ENCODE measurements at places on chromosomes 7 and 10.

DNA sequence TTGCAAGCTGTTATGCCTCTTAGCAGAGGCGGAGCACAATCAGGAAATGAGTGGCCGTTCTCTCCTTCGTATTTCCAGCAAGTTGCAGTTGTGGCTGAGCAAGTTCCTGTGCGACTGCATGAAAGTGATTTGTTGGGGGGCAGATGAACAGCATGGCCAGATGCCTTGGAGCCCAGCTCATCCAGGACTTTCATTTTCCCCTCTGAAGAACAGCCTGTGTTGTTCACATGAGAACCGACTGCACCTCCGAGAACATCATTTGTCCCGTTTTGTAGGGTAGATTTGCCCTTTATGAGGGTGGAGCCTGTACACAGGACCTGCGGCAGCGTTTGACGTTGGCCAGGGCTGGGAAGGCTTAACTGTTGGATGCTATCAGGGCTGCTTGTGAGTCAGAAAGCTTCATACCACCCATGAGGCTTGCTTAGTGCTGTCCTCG lies 4.4 kb downstream of the BAG3 start:
- DNase-seq: no peak

GRCh38 chr10:34313353-34313752 lies 501.7 kb downstream of the PARD3 start:
- DNase-seq: no peak

DNA sequence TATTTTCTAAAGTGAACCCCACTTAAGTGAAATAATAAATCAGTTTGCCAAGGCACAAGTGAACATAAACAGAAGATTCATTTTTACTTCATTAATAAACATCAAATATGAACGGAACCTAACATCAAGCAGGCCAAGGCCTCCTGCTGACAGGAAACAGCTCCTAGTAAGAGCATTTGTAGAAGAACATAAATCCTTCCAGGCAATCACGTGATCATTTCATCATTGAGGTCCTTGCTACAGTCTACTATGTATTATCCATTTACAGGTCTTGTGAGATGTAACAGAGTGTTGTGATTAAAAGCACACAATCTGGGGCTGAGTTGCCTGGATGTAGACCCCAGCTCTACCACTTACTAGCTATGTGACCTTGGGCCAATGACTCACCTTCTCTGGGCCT lies 70.6 kb downstream of the CALD1 start:
- DNase-seq: no peak

GRCh38 chr10:8919280-8919679 lies 864.8 kb downstream of the GATA3 start:
- DNase-seq: no peak

DNA sequence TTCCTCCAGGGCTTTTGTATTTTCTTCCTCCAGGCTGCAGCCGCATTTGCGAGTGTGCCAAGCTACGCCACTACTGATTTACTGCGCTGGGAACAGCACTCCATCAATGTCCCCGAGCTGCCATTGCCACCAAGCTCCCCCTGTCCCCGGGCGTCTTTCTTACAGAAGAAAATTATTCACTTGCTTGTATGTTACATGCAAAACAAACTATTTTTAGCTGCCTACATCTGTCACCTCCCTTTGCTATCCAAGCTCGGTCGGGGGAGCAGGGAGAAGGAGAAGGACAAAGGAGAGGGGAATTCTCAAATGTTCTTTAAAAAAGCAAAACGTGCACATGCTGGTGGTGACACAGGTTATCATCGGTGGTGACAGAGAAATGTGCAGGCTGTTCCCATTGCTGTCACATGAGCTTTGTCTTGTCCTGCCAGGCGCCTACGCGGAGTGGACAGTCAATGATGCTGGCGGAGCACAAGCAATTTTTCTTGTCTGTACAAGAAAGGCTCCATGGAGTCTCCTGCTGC lies 93.1 kb downstream of the ADARB2 start:
- no peak for DNase-seq

- no peak for DNase-seq
Measured at GRCh38 chr10:95285556-95285955, 5.2 kb downstream of the PDLIM1 start.

- no peak for DNase-seq
Measured at GRCh38 chr7:107427462-107427861, 42.4 kb upstream of the GPR22 start.

GRCh38 chr10:35456153-35456720 lies 119.9 kb downstream of the CCNY start:
- no peak for DNase-seq

DNA sequence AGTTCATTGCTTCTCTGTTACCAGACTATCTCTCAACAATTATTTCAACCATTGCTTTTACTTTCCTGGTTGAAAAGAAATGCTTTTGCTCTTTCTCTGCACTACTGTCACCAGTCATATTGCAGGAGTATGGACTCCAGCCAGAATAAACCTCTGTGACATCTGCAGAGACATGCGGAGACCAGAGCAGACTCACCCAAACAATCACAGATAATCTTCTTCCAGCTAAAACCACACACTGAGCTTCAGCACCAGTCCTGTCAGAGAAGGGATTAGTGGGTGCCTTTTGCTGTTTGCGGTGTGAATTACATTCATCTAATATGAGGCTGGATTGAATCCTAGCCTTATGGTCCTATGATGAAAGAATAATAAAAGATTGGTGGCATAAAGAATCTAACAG lies 258.6 kb downstream of the CNTNAP2 start:
- DNase-seq: no peak

GRCh38 chr7:109842386-109842785 lies 1248.5 kb upstream of the LRRN3 start:
- DNase-seq: no peak

- no peak for DNase-seq
Measured at GRCh38 chr10:2782265-2782664, 285.1 kb upstream of the PFKP start.

- DNase-seq: no peak
Measured at GRCh38 chr10:24791084-24791726, 67.5 kb upstream of the ARHGAP21 start.

- DNase-seq: no peak
Measured at GRCh38 chr7:28502408-28502807, 90.1 kb downstream of the CREB5 start.

DNA sequence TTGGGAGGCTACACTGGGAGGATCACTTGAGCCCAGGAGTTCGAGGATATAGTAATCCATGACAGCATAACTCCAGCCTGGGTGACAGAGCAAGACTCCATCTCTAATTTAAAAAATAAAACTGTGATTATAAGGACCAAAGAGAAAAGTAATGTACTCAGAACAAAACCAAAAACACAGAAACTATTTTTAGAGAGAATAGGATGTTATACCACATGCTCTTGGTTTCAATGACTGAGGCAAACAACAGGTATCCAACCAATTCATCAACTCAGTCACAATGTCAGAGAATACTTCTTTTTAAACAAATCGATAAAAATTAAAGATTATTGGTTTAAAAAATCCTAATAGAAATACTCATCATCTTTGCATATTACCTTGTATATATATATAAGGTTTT lies 186.7 kb downstream of the TPK1 start:
- no peak for DNase-seq

GRCh38 chr10:21314906-21315644 lies 210.4 kb downstream of the SKIDA1 start:
- no peak for DNase-seq

DNA sequence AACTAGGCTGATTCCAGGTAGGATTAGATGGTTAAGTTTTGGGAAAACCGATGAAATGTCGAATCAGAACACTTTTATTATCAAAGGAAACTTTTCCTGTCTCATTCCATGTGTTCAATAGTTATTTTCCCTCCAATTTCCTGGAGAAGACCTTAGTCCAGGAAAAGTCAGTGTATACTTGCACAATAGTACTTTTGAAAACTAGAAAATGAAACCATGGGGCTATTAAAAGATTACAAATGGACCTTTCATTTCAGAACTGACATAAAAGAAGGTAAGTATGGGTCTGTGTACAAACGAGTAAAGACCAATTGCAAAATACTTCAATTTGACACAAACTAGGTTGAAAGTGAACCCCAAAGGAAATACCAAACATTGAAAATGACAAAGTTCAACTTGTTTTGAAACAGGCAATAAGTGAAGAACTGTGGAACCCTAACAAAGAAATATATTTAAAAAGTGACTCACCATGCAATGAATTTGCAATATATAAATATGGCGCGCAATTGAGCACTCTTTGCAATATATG lies 2.1 kb downstream of the AVPI1 start:
- no peak for DNase-seq

DNA sequence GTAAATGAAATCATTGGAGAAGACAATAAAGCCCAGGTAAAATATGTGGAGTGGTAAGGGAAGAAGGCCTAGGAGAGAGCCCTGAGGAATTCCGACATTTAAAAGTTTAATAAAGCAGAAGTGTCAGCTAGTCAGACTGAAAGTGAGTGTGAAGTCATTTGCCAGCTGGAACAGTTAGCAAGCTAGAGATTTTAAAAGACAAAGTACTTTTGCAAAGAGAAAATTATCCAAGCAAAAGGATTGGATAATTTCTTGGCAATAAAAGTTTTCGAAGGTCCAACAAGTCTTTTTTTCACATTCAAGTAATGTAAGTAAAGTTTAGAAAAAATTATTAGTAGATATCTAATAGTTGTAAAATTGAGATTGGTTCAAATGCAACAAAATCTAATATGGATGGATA lies 27.1 kb upstream of the SEMA3C start:
- no peak for DNase-seq

GRCh38 chr7:134946260-134946659 lies 40.0 kb upstream of the AGBL3 start:
- no peak for DNase-seq

DNA sequence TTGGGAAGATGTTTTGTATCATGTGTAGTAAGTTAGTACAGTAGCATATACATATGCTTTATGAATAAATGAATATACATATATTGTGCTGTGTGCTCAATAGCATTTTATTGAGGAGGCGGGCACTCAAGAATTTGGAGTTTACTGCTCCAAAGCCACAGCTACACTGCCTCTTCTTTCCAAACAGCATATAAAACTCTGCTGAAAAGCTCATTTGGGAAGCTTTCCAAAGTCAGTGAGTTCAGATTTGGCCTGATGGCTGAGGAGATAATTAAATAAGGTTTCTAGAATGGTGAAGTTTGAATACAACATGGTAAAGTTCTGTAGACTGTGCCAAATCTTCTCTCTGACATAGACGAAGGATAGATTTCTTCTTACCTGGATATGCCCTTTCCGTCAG lies 29.8 kb downstream of the CDK1 start:
- DNase-seq: no peak

GRCh38 chr7:130374507-130374906 lies 5.8 kb upstream of the CPA1 start:
- no peak for DNase-seq

DNA sequence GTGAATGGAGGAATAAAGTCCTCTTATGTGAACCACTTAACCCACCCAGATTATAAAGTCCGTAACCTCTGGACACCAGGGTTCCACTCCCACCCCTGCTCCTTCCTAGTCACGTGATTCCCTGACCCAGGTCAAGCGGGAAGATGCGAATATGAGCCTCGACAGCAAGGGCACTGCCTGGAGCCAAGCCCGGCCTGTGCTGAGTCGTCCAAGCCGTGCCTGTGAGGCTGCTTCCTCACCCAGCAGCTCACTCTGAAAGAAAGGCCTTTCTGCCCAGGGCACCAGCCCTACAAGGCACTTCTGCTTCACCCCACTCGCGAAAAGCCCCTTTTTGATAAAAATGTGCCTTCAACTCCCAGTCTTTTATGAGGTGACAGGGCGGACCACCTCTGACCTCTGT lies 85.8 kb downstream of the CYTH3 start:
- no peak for DNase-seq

GRCh38 chr7:16985621-16986020 lies 103.8 kb upstream of the AGR3 start:
- DNase-seq: no peak

DNA sequence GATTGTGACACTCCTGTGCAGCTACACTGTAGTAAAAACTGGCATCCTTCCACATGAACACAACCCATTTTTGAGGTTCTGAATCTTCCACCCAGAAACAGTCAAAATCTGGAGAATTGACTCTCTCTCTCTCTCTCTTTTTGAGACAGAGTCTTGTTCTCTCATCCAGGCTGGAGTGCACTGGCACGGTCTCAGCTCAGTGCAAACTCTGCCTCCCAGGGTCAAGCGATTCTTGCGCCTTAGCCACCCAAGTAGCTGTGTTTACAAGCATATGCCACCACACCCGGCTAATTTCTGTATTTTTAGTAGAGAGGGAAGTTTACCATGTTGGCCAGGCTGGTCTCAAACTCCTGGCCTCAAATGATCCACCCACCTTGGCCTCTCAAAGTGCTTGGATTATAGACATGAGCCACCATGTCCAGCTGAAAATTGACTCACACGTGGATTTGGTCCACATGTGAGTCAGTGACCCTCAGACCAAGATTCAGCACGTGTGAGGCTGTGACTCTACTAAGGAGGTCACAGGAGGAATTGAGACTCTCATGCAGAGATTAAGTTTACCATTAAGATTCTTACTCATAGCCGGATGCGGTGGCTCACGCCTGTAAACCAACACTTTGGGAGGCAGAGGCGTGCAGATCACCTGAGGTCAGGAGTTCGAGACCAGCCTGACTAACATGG lies 12.1 kb upstream of the ZNF107 start:
- no peak for DNase-seq

- no peak for DNase-seq
Measured at GRCh38 chr10:23630885-23631284, 192.0 kb downstream of the OTUD1 start.

- no peak for DNase-seq
Measured at GRCh38 chr7:158109364-158110033, 478.1 kb downstream of the PTPRN2 start.

DNA sequence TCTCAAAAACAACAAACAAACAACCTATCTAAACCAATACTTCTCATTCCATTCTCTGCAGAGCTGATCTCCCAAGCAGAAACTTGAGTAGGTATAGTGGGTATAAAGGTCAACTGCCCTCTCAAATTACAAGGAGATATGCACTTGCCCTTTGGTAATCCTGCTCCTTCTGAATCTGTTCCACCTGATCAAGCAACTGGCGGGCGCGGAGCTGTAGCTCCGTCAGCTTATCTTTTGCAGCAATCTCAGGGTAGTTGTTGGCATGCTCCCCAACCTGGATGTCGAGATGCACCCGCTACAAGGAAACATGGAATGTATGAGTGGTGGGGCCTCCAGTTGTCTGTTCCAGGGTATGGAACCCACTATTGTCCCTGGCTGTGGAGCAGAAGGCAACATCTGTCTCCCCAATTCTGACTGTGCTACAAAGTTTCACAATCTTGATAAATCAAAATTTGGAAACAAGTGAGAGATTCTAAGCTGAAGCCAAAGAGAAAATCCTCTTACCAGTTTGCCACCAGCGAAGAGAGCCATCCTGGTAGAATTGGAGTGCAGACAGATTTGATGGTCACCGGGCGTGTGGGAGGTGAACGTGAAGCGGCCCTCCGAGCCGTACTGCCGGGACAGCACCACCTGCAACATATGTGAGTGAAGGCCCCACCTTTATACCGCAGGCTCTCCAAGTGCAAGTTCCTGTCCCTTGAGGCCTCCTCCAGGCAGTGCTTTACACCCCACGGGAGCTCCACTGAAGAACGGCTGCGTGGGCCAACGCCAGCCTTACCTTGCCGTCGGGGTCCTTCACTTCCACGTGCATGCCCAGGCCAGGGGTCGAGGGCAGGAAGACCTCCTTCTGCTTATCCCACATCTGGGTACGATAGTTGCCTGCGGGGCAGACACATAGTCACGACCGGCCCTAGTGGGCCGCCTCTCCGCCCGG lies 819 bp downstream of the TMED4 start:
- DNase-seq: no peak

Measured in stimulated activated CD8-positive, alpha-beta memory T cell treated with anti-CD3 and anti-CD28 coated beads, Interleukin-4, amount 100 ng/mL, for 4 hours (primary cell).